ENCODE measurements at places on chromosomes 3 and 15.

DNA sequence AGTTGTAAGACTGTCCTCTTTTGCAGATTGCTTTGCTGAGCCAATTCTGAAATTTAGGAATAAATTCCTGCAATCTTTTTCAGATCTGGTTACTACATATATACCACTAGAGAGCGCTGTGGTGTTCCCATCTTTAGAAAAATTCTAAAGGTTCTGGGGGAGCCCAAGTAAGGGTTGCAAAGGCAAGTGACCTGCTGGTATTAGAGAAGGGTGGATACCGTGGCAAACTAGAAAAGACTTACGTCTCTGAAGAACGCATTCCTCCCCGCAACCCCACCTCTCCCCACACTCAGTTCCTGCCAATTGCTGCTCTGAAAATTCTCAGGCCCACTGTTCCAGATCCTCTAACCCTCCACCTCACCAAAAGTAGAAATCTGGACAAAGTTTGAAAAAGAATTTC, 48.5 kb downstream of the EFHB start:
- no peak for DNase-seq

GRCh38 chr15:62868507-62868906, 174.0 kb upstream of the TPM1 start:
- no peak for DNase-seq

DNA sequence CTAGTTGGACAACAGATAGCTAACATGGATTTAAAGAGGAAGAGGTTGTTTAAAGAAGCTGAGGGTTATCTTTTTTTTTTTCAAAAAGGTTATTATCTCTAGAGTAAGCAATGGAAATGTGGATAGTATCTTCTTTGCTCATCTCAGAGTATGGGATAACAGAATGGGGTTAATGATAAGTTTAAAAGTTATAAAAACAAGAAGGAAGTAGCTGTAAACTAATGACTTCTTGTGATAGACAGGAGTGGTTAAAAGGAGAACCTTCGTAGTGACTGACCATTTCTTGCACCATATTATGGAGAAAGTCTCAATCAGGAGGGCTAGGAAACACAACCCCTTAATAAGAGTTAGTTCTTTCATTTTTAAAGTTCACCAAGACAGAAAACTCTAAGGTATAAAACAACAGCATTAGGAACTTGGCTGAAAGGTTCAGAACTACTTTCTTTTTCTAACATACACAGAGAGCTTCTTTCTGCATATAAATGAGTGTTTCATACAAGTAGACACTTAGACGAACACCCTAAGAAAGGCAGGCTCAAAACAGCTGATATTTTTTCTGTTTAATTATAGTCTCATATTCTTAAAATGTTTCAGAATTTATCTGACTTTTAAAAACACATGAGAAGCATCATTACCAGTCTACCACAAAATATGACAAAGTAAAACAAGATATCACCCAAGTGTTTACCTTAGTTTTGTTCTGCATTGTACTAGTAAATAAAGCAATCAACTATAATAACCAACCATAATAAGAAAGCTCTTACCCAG, 140.0 kb downstream of the MEIS2 start:
- no peak for DNase-seq

- no peak for DNase-seq
These were observed 11.8 kb upstream of the FBXO22 start for GRCh38 chr15:75891895-75892294.

DNA sequence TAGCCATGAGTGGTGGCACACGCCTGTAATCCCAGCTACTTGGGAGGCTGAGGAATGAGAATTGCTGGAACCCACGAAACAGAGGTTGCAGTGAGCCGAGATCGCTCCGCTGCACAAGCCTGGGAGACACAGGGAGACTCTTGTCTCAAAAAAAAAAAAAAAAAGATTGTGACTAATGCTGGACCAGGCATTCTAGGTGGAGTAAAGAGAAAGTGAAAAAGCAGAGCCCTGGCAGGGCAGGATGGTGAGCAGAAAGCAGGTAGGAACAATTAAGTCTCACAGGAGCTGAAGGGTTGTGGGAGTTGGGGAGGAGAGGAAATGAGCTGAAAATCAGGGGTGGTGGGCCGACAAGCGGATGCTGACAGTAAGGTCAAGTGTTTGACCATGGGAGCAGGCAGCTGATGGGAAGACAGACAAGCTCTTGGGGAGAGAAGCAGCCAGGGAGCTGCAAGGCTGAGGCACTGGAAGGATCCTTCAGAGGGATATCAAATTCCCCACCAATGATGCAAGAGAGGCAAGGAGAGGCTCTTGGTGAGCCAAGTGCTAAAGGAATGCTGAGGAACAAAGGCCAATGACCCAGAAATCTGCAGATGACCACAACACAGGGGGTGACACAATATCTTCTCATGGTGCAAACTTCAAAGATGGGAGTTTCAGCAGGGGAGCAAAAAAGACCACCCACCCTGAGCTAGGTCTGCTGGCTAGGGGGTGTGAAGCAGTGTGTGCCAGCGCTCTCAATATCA, 251.1 kb downstream of the ULK4 start:
- no peak for DNase-seq

DNA sequence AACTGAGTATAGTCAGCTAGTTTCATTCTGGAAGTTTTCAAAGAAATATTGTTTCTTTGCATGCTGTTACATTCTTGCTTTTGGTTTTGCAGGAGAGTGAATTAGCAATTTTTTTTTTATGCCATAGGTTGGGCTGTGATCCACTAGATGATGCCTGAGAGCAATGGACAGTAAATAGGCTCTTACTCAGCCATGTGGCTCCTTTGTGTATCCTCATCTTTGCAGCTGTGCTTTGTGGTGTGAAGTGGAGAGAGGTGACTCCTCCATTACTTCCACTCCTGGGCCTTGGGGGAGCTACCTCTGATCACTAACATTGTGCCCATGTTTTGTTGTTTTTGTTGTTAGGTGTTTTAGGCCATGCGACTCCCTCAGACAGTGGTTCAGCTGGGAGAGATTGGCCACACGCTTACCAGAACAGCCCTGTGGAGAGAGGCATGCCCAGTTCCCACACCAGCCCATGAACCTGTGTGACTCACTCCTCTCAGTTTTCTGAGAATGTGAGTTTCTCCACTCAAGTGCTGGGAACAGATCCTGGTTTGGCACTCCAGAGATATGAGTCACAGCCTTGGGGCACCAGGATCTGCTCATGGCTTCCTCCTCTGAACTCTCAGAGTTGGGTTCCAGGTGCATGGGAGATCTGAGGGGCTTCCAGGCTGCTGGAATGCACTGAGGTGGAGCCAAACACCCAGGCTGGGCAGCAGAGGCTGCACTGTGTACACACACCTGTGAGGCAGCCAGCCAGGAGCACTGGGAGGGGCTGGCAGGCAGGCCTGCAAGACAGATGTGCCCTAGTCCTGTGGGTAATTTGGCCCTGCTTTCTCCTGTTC, 785.3 kb downstream of the ROBO2 start:
- no peak for DNase-seq

DNA sequence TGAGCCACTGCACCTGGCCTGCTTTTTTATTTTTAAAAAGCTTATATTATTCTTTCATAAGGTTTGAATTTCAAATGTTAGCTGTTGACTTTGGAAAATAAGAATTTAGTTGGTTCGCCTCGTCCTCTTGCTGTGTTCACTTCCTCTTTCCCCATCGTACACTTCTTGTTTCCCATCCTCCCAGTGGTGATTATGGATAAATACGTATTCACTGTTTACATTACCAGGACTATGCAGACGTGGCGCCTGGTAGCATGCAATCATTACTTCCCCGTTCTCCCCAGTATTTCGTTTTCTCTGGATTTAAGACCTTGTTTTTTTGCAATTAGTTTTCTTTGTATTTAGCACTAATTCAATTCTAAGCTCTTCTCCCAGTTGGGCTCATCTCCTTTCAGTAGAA, 70.1 kb downstream of the LMLN start:
- no peak for DNase-seq

- DNase-seq, result no peak
These were observed 49.9 kb downstream of the CASR start for GRCh38 chr3:122233101-122233952.

DNA sequence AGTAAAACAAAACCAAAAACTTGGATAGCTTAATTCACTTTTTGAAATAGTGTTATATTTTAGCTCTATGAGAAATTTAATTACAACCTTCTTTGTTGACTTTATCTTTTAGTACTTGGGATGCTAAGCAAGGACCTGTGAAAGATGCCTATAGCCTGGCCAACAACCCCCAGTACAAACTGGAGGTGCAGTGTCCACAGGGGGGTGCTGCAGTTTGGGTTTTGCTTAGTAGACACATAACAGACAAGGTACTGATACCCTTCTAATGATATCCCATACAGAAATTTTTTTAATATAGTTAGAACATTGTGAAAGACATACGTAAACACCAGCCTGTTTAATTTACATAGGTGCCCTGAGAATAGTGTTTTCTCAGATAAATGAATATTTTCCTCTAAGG, 35.3 kb downstream of the CAPN7 start:
- DNase-seq, result no peak
